IPS-NIHi11 (cell line): ENCODE measurements at places on chromosomes 1 and 21.

- DNase-seq: no peak
Measured at GRCh38 chr1:67051196-67051595, 2.8 kb downstream of the SLC35D1 start.

GRCh38 chr1:54215523-54215922 is 15.6 kb downstream of the MRPL37 start:
- no peak for DNase-seq

- no peak for DNase-seq
Measured at GRCh38 chr21:45887788-45888187, 93.8 kb upstream of the COL6A1 start.

GRCh38 chr1:35223084-35223630 is 30.2 kb upstream of the SFPQ start:
- no peak for DNase-seq

DNA sequence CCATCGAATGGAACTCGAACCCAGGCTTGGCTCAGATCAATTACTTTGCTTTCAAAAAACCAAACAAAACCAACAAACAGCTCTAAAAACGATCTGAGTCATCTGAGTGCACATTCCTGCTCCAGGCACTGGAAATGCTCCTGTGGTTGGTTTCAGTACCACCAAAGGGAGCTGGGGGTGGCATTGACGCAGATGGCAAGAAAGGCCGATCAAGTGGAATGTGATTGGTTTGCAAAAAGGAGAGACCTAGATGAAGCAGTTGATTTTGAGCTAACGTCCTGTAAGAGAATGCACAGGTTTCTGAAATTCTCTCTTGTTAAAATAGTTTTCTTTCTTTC is 39.5 kb downstream of the PIK3CD start:
- no peak for DNase-seq

DNA sequence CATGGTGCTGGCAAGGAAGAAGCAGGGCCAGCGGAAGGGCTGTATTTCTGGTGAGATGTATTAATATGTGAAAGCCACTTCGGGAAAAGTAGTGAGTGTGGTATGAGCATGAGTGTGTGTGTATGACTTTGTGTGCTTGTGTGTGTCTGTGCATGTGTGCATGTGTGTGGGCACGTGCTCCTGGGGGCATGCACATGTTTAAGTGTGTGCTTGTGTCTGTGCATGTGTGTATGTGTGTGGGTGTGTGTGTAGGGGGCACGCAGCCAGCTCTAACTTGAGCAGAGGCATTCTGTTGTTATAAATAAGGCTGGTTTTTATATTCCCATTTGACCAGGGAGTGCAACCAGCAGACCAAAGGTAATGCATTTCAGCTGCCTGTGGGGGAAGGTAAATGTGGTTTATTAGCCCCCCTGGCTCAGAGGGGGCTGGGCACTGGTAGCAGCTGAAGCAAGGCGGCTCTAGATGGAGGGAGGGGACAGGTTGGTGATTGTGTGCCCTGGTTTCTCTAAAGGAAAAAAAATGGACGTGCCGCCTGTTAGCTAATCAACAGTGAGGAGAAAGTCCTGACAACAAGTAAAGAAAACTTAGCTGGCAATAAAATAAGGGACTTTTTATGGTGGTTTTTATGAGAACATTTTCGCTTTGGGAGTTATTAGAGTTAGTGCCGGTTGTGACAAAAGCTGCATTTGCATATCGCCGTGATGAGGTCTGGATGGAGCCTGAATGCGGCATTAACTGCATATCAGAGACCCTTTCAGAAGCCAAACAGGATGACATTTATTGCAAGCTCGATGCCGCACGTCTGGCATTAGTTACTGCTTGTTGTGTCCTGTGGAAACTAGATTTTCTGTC is 180.1 kb downstream of the CAMTA1 start:
- no peak for DNase-seq

DNA sequence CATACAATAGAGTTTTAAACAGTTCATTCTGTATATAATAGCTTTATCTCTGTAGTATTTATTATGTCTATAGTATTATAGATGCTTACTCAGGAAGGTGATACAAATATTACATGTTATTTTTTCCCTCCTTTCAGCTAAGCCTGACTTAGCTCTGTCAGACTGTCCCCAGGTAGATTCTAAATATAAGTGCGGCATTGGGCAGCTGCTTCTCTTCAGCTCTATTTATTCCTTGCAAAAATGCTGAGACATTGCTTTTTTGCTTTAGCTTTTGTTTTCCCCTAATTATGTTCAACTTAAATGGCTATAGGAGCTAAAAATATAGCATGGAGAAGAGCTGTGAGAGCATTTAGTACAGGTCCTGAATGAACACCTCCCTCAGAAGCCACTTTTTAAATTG is 203.2 kb upstream of the BEND5 start:
- no peak for DNase-seq

GRCh38 chr1:92483610-92484471 is 2.9 kb downstream of the GFI1 start:
- peak; percentile 53 for DNase-seq

DNA sequence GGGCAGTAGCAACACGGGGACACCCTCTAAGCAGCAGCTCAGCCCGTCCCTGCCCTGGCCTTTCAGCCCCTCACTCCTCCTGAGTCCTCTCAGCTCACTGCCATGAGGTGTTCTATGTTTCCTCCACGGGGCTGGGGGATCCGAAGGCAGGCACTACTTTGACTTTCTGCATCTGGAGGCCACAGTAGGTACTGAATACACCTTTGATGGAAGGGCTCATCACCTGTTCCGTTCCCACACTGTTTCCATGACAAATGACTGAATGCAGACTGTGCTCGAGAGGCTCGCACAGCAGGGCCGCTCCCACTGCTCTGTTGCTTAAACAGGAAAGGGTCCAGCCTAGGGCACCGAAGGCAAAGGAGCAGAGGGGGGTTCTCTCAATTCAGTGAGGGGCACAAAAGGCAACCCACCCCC is 77.6 kb upstream of the DNAH14 start:
- DNase-seq: peak; percentile 17

DNA sequence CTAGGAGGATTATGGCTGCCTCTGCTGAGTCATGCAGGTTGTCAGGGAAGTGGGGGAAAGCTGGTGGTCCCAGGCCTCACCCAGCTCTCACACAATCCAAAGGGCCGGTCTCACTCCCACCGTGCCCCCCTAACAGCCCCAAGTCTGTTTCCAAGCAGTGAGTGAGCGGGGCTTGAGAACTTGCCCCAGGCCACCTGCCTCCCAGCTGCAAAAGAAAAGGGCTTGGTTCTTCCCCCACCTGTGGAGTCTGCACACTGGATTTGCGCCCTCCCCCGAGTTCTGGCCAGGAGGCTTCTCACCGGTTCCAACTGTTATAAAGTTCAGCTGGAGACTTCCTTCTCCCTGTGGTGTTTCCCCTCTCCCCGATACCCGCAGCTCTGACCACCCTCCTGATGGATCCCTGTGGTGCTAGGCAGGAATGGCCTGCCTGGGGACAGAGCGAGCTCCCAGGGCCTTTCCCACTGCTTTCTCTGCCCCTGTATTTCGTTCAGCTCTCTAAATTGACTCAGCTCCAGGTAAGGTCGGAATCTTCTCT is 222.3 kb downstream of the BARHL2 start:
- DNase-seq: no peak

DNA sequence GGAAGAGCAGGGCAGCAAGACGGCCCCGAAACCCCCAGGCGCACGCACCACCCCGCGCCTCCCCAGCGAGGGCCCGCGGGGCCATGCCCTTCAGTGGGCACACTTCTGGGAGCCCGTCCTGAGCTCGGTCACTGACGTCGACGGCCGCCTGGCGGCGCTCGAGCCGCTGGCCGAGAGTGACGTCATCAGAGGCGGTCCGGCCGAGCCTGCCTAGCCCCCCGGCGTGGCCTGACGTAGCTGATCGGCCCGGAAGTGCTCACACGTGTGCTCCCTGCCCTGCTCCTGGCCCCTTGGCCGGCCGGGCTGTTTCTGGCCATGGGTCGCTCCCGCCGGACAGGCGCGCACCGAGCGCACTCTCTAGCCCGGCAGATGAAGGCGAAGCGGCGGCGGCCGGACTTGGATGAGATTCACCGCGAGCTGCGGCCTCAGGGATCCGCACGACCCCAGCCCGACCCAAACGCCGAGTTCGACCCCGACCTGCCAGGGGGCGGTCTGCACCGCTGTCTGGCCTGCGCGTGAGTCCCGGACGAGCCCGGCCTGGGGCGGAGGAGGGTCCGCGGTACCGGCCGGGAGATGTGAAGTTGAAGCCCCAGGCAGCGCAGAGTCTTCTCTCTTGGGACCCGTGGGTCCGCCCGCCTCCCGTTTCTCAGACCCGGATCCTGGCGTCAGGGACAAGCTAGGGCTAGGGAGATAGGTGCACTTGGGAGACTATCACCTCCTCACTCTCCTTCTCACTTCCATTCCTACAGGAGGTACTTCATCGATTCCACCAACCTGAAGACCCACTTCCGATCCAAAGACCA is at the start of gene ZNF593:
Gene ZNF593 (plus strand): TSS at position 240 of the 803 bp plus-strand sequence. CDS start 76 bp downstream, at position 316.
- DNase-seq: peak; percentile 98

DNA sequence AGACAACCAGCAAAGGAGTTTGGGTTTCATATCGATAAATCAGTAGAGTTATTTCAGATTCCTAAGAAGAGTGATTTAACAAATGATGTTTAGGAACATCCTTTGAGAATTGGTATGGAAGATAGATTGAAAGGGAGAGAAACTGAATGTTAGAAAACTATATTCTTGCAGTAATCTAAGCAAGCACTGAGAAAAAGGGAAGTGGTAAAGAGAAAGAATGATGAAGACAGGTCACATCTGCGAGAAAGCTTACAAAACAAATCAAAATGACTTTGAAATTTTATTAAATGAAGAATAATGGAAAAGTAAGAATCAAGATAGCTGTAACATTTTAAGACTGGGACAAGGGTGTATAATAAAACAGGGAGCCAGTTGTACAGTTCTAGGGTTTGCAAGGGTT is 177.0 kb downstream of the HS2ST1 start:
- DNase-seq: no peak

DNA sequence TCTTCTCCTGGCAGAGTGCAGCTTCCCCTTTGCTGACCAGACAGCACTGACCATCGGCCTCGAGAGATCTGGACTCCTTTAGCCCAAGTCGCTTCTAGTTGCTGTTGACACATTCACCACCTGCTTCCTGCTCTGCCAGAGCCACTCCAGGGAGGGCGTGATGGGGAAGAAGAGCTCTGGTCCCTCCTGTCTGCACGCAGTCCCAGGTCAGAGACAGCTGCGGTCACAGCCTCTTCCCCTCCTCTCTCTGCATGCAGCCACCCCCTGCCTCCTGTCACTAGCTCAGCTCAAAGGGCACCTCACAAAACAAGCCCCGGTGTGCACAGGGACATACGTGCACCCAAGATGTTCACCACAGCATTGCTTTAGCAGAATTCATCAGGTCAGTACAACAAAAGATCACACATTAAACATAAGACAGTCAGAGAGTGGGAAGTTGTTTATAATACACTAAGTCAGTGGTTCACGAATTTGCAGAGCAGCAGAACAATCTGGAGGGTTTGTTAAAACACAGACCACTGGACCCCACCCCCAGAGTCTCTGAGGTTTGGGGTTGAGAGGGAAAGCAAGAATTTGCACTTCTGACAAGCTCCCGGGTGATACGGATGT is 132.9 kb downstream of the SYF2 start:
- no peak for DNase-seq

GRCh38 chr1:163703794-163704193 is 382.0 kb downstream of the NUF2 start:
- no peak for DNase-seq

DNA sequence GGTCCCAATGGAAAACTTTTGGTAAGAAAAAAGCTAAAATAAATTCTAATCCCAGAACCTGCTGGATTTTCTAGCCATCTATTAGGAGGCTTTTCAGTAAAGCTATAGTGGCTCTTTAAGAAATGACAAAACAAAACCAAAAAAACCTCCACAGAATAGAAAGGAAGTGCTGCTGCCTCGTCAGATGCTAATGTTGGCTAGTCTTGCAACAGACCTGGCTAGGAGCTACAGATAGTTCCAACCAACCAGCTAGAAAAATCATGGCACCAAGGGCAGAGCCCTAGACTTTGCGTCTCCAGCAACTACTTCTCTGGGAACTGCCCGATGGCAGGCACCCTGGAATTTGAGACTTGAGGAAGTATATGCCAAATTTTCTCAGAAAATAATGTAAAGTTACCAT is 7.6 kb downstream of the CD101 start:
- no peak for DNase-seq

- peak; percentile 22 for DNase-seq
Measured at GRCh38 chr21:26280775-26281174, 110.2 kb upstream of the APP start.

- no peak for DNase-seq
Measured at GRCh38 chr1:163055005-163055404, 14.2 kb upstream of the RGS4 start.

GRCh38 chr1:17397910-17398695 is 26.1 kb downstream of the PADI6 start:
- DNase-seq: no peak

DNA sequence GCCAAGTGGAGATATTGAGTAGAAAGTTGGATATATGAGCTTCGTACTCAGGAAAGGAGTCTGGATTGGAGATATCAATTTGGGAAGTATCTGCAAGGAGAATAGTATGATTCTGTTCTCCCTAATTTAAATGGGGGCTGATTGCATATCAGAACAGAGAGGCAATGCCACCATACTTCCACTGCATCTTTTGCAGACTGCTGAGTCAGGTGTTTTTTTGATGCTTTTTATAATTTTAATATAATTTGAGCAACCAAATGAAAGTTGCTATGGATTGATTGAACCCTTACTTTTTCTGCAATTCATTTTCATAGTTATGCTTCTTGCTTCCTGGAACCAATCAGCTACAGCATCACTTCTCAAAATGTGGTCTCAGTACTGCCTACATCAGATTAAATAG is 590.3 kb downstream of the USP25 start:
- no peak for DNase-seq

GRCh38 chr21:27741736-27742135 is 774.8 kb upstream of the ADAMTS5 start:
- no peak for DNase-seq

DNA sequence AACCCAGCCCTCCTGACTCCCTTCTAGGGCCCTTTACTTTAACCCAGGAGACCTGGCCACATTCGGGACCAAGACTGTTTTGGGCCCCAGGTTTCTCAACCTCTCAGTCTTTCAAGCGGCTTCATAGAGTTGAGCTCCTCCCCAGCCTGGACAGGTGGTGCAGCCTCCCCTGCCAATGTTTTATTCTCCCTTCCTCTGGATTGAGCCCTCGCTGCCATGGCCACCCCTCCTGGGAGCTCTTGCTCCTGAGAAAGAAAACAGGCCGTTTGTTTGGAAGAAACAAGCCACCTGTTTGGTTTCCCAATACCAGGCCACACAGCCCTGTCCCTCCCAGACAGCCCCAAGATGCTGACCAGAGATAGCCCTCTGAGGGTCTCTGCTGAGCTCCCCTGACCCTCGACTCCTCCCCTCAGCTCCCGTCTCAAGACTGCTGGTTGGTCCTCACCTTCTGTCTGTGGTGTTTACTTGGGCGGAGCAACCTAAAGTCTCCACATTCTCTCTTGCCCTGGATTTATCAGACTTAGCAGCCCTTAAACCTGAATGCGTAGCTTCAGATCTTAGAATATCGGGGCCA is 3.3 kb downstream of the TMEM51 start:
- no peak for DNase-seq

GRCh38 chr1:200410566-200410878 is 686 bp upstream of the ZNF281 start:
- DNase-seq: peak; percentile 48

DNA sequence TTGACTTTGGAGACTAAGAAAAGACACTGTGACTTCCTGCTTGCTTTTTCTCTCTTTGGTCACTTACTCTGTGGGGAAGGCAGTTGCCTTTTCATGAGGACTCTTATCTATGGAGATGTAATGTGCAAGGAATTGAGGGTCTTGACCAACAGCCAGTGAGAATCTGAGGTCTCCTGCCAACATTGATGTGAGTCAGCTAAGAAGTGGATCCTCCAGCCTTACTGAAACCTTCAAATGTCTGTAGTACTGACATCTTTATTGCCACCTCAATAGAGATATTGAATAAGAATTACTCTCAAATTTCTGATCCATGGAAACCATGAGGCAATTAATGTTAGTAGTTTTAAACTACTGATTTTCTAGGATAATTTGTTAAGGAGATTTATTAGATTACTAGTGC is 598.4 kb downstream of the ADGRL2 start:
- DNase-seq: no peak
